ENCODE measurements at places on chromosomes 12 and 14. TPM values are rescaled to one million over a fixed set of nuclear protein-coding genes. Genes with fewer than 3 reads are reported as not detected.

GRCh38 chr12:6326316-6327228 is 15.3 kb downstream of the TNFRSF1A start:
- DNase-seq = no peak

DNA sequence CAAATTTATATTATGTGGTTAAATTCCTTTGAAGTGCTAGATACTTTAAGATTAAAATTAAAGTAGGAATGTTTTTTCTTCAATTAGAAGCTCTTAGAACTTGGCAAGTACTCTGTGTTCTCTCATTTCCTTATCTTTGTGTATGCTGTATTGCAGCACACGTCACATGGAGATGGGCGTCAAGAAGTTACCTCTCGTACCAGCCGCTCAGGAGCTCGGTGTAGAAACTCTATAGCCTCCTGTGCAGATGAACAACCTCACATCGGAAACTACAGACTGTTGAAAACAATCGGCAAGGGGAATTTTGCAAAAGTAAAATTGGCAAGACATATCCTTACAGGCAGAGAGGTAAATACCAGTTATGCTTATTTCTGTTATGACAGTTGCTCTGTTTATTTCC is 19.7 kb downstream of the MARK3 start:
- no peak for DNase-seq

The SLC25A47 gene
- not detected for polyA plus RNA-seq

DNA sequence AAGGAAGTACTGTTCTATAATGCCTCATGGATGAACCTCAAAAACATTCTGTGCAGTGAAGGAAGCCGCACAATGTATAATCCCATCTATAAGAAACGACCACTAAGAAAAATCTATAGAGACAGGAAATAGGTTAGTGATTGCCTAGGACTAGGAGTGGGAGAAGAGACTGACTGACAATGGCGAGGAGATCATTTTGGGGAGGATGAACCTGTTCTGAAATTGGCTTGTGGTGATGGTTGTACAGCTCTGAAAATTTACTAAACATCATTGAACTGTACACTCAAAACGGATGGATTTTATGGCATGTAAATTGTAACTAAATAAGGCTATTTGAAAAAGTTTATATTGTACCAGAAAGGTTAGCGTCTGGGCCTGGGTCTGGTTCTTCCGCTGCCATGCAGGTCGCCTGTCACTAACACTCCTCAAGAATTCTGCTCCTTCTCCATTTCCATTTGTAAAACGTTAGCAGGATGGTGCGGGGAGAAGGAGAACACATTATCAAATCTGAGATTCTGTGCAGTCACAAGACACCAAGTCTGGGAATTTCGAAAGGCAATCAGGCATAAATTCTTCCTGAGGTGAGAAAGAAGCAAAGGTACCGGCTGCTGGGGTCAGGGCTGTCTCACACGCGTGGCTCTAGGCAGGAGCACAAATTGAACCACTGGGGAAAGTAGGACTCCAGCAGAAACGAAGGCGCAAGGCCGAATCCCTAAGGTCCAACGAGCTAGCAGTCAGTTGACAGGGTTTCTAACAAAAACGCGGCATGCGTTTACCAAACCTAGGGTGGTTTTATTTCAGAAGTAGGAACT is 845 bp upstream of the COCH start:
- no peak for DNase-seq

The RPL36AL gene
- 196 TPM for polyA plus RNA-seq

The RNASE9 gene
- polyA plus RNA-seq = not detected

DNA sequence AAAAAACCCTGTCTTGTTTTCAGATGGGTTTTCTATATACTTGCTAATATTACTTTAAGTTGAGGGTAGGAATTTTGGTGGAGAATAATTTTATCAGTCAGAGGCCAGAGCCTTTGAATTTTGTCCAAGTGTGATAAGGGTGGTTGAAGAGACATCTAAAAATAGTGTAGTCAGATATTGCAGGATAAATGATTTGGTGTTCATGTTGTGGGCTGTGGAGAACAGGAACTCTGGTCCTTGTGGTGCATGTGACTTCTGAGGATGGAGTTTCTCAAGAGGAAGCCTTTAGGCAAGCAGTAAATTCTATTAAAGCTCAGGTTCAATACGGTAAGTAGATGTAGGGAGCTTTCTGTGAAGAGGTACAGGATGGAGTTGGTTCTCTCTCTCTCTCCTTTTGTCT is 2.8 kb downstream of the ADAM21 start:
- no peak for DNase-seq

GRCh38 chr12:41556176-41556575 is 368.1 kb downstream of the PDZRN4 start:
- DNase-seq = no peak

- DNase-seq = no peak
Observed at GRCh38 chr12:19150273-19150900, 20.9 kb downstream of the PLEKHA5 start.

The CFAP54 gene
- 4.4 TPM for polyA plus RNA-seq

The NPAS3 gene
- polyA plus RNA-seq = 8.7 TPM

The FGD6 gene
- 13.9 TPM for polyA plus RNA-seq

Data from left kidney (tissue), 8 donors.